ENCODE measurements at places on chromosomes 1 and 21.

- DNase-seq, result no peak
These were observed 27.1 kb downstream of the CDC7 start for GRCh38 chr1:91527781-91528180.

DNA sequence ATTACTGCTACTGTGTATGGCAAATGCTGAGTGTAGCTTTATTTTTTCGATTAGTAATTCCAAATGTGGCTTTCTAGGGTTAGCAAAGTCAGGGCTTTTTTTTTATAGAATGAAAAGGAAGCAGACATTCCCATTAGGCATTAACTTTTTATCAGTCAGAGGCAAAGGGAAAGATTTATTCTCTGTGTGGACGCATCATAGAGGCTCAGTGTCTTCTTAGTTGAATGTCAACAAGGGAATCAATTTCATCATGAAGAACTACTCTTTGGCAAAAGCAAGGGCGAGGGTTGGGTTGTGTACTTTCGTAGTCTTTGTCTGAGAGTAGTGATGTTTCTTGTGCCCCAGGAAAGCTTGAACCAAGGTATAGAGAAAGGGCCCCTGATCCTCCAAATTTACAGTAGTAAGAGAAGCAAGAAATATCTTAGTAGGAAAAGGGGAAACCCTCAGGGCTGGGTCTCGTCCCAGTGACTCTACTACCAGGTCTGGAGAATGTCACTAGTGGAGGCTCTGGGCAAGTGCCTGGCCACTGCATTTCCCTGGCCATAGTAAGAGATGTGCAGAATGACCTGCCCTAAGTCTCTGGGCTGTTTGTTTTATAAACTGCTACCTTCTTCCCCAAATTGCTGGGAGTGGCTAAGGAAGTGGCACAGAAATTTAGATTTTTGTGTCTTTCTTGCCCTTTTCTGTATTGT lies 30.0 kb upstream of the MACF1 start:
- no peak for DNase-seq

DNA sequence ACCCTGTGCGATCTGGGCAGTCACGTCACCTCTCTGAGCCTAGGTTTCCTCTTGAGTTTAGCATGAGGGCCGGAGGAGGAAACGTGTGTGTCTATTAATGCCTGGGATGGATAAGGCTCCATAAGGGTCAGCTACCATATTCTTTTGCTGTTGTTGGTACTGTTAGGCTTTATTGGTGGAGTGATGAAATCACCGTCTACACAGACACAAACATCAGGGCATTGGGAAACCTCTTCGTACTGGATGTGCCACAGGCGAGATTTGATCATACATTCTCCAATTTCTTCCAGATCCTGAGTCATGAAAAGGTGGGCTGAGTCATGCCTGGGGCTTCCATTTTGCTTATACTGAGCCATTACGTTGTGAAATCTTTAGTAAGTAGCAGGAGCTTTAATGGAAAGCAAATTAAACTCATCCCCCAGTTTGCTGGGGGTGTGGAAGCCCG lies 24.9 kb upstream of the GRHL3 start:
- no peak for DNase-seq

DNA sequence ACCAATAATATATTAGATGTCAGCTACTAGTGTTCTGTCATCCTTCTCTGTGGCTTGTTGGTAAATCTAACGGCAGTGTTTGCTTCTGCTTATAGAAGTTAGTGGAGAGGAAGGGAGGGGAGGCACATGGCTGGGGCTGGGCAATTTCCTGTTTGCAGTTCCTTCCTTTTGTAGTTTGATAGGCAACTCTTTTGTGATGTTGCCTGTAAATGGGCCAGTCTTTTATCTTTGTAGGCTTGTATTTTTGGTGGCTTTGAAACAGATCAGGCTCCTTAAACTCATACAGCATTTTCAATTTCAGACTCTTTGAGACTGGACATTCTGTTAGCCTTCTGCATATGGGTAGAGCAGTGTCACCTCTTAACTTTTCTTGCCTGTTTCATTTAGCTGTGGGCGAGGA lies 48.1 kb downstream of the CDC14A start:
- peak; percentile 53 for DNase-seq

- no peak for DNase-seq
These were observed 263.4 kb downstream of the GRIK1 start for GRCh38 chr21:29676395-29676794.

GRCh38 chr1:18723206-18723605 lies 92.6 kb downstream of the PAX7 start:
- DNase-seq, result no peak

GRCh38 chr1:162406811-162407210 lies 5.1 kb downstream of the SH2D1B start:
- no peak for DNase-seq

- DNase-seq, result no peak
These were observed 17.8 kb downstream of the IFFO2 start for GRCh38 chr1:18938707-18939070.

GRCh38 chr1:46757247-46757955 lies 38.5 kb upstream of the EFCAB14 start:
- DNase-seq, result no peak

DNA sequence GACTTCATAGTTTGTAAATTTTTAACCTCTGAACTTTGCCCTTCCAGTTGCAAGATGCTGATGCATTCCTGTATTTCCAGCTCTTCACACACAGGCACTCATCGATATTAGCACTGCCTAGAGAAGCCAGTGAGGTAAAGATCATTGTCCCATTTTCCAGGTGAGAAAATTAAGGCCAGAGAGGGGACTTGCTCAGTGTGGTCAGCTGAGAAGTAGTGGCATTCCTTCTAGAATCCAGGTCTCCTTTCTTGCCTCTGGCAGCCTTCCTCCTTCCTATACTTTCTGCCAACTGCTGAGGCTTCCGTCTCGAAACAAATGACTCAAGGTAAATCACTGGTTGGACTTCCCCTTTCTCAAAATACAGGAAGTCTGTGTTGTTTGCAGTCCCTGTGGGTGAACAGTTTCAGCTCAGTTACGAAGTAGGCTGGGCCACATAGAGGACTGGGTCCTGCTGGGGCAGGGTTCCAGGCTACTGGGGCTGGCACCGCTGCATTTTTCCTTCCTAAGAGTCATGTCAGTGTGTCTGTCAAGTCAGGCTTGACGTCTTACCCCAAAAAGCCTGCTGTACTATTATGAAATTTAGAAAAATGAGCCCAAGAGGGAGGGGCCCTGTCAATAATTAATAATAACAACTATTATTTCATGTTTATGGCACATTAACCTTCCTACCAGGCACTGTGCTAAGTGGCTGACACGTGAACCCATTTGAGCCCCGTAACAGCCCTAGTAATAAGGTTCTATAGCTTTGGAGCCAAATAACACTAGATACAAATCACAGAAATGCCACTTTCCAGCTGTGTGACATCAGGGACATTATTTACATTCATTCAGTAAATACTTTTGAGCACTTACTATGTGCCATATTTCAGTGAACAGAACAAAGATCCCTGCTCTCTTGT lies 16.6 kb upstream of the RNF19B start:
- DNase-seq, result peak; percentile 85

GRCh38 chr1:46532498-46533178 lies 18.8 kb downstream of the KNCN start:
- peak; percentile 78 for DNase-seq

- DNase-seq, result no peak
These were observed 6.5 kb upstream of the PALMD start for GRCh38 chr1:99639408-99639807.

DNA sequence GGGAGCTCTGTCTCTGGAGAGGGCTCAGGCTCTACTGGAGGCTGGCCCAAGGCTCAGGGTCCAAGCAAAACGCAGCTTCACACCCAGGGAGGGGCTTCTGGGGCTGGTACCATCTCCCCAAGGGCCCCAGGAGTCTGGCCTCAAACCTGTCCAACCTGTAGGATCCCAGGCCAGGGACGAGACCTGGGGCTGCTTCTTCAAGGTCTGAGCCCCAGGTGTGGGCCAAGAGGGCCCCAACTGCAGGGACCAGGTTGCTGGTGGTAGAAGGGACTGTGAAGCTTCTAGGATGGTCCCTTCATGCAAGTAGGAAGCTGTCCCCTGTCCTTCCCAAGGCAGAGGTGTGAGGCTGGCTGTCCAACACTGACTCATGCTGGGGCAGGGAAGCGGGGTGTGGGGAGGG lies 7.8 kb upstream of the MMEL1 start:
- DNase-seq, result no peak

GRCh38 chr1:239616673-239617072 lies 230.3 kb downstream of the CHRM3 start:
- DNase-seq, result no peak

GRCh38 chr1:112722601-112723510 lies 7.7 kb upstream of the PPM1J start:
- DNase-seq, result no peak

DNA sequence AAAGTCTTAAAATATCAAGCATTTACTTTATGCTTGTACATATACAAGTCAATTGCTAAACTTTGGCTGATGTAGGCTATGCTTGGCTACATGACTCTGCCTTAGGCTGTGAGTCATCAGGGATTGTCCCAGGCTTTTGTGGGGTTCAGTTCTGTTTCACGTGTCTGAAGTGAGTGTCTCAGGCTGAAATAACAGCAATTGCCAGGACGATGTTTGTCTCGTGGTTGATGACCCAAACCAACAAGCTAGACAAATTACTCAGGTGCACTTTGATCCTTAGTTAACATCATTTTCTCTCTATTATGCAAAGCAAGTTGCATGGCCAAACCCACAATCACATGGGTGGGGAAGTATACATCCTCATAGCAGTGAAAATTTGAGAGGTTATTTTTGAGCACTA lies 410.1 kb downstream of the BRINP3 start:
- no peak for DNase-seq

DNA sequence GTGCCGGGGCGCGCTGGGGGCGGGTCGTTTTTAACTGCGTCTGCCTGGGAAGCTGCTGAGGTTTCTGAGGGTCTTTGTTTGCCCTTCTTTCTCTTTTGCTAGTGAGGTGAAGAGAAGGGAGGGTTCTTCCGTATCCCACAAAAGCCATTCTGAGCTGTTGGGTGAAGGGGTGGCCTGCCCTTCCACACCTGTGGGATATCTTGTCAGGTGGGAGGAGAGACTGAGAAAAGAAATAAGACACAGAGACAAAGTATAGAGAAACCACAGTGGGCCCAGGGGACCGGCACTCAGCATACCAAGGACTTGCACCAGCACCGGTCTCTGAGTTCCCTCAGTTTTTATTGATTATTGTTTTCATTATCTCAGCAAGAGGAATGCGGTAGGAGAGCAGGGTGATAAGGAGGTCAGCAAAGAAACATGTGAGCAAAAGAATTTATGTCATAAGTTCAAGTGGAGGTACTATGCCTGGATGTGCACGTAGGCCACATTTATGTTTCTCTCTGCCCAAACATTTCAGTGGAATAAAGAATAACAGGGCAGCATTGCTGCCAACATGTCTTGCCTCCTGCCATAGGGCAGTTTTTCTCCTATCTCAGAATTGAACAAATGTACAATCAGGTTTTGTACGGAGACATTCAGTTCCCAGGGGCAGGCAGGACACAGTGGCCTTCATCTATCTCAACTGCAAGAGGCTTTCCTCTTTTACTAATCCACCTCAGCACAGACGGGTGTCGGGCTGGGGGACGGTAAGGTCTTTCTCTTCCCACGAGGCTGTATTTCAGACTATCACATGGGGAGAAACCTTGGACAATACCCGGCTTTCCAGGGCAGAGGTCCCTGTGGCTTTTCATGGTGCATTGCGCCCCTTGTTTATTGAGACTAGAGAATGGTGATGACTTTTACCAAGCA lies 972 bp downstream of the PGBD2 start:
- no peak for DNase-seq

DNA sequence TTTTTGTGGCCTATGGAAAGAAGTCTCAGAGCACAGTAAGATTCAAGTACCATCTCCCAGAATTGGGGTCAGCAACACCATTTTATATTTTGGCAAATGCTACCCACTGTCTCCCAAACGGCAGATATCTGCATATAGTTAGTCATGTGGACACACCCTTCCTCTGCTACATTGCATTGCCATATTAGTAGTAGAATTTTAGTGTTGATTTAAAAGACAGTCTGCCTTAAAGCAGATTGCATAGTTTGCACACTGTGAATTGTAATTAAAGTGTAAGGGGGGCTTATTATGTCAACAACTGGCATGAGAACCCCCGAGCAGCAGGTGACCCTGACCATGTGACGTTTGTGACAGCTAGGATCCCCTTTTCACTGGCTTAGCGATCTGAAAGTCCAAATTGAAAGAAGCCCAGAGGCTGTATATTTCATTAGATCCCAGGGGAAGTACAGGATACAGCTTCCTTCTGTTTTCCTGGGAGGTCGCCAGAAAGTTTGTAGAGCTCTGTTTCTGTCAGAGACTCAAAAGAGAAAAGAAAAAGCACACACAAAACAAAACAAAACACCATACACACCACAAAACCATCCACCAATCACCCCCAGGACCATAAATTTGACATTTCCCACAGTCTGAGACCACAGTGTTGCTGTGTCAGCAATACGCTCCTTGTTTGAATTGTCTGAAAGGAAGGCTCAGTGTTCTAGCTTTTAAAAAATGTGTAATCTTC lies 172.4 kb downstream of the NFIA start:
- no peak for DNase-seq

DNA sequence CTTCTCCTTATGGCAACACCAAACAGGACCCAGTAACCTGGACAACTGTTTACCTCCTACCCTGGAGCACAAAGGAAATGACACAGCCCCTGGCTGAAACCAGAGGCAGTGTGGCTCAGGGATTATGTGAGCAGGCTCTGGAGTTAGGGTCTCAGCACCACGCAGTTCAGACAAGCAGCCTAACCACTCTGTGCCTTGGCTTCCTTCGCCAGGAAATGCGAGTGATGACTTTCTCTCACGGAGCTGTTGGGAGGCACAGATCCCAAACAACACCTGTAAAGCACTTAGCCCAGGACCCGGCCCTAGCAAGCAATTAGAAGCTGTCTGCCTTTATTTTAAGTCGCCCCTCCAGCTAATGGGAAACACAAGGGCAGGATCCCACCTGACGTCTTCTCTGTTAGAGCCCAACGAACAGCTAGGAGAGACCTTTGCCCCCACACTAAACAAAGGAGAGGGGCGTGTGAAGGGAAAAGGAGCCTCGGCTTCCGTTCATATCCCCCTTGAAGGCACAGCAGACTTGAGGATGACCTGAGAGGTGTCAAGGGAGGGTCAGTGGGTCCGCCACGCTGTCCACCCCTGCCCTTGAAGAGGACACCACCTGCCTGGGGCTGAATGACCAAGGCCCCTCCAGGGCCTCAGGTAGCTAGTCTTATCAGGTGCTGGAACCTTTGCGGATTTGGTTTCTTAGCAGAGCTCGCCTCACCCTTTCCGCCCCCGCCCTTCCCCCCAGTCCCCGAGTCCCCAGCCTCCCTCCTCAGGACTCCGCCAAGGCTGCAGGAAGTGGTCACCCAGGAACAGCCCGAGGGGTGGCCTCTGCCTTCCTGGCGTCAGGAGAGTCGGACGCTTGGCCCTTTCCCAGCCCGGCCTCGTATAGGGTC lies 860 bp downstream of the TMEM63A start:
- DNase-seq, result peak; percentile 87

- no peak for DNase-seq
These were observed 36.3 kb downstream of the GABPB2 start for GRCh38 chr1:151106894-151107293.

GRCh38 chr21:32816261-32816660 lies 44.7 kb upstream of the PAXBP1 start:
- no peak for DNase-seq

GRCh38 chr1:15680561-15681348 lies 3.4 kb upstream of the PLEKHM2 start:
- DNase-seq, result no peak

All from aorta (tissue), 5 donors.